Epithelial cell of proximal tubule (primary cell): ENCODE measurements at places on chromosomes 16 and 17. TPM values are rescaled to one million over a fixed set of nuclear protein-coding genes. Genes with fewer than 3 reads are reported as not detected.

DNA sequence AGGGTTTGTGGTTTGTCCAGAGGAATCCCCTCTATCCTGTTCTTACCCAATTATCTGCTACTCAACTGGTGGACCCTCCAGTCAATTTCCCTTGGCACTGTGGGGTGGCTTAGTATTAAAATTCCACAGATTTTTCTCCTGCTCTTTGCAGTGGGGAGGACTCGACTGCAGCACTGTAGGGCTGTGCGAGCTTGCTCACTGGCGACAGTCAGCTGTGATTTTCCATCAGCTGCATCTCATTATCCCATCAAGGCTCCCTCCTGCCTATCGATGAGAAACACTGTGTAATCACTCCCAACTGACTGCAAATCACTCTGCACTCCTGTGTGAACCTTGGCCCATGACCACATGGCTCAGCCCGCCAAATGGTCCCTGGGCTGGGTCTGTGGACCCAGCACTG, 90.5 kb upstream of the MAF start:
- DNase-seq: no peak

GRCh38 chr17:44547625-44548267, 9.5 kb upstream of the FZD2 start:
- DNase-seq: no peak

- DNase-seq: no peak
Measured at GRCh38 chr16:24844101-24845030, 1.4 kb upstream of the SLC5A11 start.

- no peak for DNase-seq
Measured at GRCh38 chr17:74631468-74632450, 8.2 kb upstream of the CD300E start.

GRCh38 chr17:49554694-49555494, 20.8 kb upstream of the NXPH3 start:
- DNase-seq: no peak

DNA sequence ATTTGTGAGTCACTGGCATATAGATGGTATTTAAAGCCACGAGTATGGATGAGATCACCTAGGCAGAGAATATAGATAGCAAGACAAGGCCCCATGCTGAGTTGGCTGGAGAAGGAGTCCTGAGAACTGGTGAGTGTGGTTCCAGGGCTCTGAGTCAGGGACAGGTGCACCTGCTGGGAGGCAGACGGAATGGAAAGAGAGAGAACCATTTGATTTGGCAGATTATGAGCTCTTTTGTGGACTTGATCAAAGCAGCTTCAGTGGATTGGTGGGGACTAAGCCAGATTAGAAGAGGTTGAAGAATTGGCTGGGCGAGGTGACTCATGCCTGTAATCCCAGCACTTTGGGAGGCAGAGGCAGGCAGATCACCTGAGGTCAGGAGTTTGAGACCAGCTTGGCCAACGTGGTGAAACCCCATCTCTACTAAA, 4.3 kb upstream of the C16orf92 start:
- no peak for DNase-seq

- no peak for DNase-seq
Measured at GRCh38 chr17:40027614-40028012, 12.4 kb downstream of the CSF3 start.

GRCh38 chr16:27195941-27196595, 7.3 kb upstream of the KDM8 start:
- no peak for DNase-seq

GRCh38 chr17:61579961-61580360, 11.1 kb downstream of the NACA2 start:
- DNase-seq: no peak

- DNase-seq: no peak
Measured at GRCh38 chr16:70691223-70692129, 5.6 kb upstream of the MTSS2 start.

GRCh38 chr17:59669944-59670343, 37.3 kb downstream of the PTRH2 start:
- no peak for DNase-seq

DNA sequence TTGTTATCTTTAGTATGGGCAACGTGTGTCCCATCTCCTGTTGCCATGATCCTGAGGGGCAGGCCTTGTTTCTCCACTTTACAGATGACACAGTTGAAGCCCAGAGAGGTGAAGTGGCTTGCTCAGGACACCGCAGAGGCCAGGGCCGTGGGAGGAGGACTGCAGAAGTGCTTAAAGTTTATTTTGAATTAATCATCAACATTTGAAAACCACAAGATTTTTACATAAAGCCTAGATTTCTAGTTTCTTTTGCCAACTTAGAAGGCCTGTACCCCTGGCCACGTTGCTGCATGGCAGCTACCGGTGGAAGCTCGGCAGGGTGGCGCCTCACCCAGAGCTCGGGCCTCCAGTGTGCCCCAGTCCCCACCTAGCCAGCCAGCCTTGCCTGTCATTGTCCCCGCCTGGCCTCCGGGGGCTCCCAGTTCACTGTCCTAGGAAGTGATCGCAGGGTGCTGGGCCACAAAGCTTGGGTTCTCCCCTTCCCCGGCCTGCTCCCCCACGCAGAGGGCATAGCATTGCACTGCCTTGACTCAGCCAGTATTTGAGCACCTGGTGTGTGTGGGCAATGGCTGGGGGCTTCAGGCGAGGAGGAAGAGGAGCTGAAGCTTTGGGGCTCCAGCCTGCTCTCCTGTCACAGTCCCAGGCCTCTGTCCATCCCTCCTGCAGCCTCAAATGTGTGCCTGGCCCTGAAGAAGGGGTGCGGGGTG, 14.8 kb upstream of the ADCY7 start:
- no peak for DNase-seq

GRCh38 chr17:60602871-60603270, 2.9 kb downstream of the PPM1D start:
- no peak for DNase-seq

DNA sequence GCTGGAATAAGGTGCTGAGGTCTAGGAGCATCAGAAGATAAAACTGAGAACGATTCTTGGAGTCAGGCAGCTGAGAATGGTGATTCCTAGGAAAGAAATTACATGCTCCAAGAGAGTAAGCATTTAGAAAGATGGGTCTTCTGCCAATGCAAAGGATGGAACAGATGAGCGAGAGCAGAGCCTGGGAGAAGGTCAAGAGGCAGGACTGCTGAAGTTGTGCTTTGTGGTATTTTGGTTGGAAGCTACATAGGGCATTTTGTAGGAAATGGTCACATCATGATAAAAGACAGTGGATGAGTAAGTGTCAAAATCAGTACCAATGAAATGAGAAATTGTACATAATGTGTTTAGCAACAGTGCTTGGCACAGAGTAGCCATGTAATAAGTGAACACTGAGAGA, 1.4 kb upstream of the CRYM start:
- DNase-seq: no peak

GRCh38 chr17:27888945-27889344, 4.2 kb downstream of the LYRM9 start:
- DNase-seq: peak; percentile 82

- DNase-seq: peak; percentile 74
Measured at GRCh38 chr17:59754552-59754951, 47.1 kb downstream of the VMP1 start.

GRCh38 chr17:70136131-70136530, 33.2 kb upstream of the KCNJ2 start:
- no peak for DNase-seq

DNA sequence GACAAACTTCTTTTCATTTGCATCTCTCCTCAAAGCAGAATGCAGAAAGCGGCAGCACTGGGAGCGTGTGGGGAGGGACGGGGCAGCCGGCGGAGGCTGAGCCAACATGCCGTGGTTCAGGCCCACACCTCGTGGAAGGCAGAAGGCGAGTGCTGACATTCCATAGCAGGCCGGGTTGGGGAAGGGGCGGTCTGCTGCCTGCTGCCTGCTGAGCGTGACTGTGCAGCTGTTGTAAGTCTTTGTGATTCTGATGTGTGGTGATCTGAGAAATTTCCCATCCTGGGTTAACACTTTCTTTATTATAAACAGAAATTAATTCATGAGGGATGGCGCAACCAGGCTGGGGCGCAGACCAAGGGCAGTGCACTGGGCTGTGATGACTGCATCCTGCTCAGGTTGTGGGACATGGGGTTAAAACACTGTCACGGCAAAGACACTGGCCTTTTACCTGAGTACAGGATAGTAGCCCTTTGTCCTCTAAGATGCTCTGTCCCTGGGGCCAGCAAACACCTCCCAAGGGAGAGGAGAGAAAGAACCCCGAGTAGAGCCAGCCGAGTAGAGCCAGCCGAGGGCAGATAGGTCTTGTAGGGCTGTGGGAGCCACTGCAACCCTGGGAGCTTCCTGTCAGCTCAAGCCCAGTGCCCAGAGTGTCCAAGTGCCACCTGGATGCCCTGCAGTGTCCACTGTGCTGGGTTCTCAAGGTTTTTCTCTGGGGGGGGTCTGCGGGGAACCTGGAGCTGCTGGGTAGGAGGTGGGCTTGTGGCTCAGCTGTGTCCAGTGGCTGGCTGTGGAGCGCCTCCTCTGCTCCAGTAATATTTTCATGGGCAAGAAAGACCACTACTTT, 8.8 kb upstream of the DNASE1 start:
- DNase-seq: no peak

DNA sequence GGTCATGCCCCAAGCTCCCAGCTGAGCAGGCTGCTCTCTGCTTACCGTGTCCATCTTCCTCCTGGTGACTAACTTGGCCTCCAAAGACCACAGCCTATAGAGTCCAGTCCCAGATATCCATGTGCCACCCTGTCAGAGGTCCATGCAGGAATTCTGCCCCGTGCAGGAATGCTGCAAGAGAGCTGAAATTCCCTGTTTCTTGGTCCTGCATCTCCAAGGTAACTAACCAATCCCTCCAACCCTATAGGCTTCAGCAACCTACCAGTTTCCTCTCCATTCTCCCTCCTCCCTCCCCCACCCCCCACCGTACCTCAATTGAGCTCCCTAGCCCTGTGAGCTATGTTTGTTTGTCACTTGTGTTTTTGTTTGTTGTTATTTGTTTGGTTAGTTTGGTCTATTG, 9.6 kb upstream of the MKS1 start:
- DNase-seq: no peak

- DNase-seq: no peak
Measured at GRCh38 chr16:1723450-1724147, 17.6 kb downstream of the MAPK8IP3 start.

GRCh38 chr17:49471089-49471683, 23.9 kb upstream of the NGFR start:
- no peak for DNase-seq

The AATF gene
- total RNA-seq: 70.2 and 78.9 TPM in 2 replicates

The ANKFN1 gene
- not detected in 2 replicates for total RNA-seq

The SLC16A5 gene
- total RNA-seq: 15.1 and 15.9 TPM in 2 replicates

The BMERB1 gene
- total RNA-seq: 9.7 and 15.8 TPM in 2 replicates

The RANBP10 gene
- 4.0 and 5.3 TPM in 2 replicates for total RNA-seq

The FN3K gene
- total RNA-seq: 0.69 and 2.0 TPM in 2 replicates

The CLEC19A gene
- not detected in 2 replicates for total RNA-seq

The SNX20 gene
- not detected in 2 replicates for total RNA-seq

The ZP2 gene
- not detected in 2 replicates for total RNA-seq

The ASB16 gene
- total RNA-seq: not detected in 2 replicates

The TMEM220 gene
- 1.9 TPM in 1 of 2 replicates, not detected in the other for total RNA-seq
